ENCODE measurements at places on chromosomes 2 and 18. TPM values are rescaled to one million over a fixed set of nuclear protein-coding genes. Genes with fewer than 3 reads are reported as not detected.

Gene C1QL2
- not detected for polyA plus RNA-seq

Gene ASB18
- polyA plus RNA-seq = not detected

Gene GLI2
- polyA plus RNA-seq = 1.1 TPM

Gene ANKRD29
- polyA plus RNA-seq = 60.9 TPM

DNA sequence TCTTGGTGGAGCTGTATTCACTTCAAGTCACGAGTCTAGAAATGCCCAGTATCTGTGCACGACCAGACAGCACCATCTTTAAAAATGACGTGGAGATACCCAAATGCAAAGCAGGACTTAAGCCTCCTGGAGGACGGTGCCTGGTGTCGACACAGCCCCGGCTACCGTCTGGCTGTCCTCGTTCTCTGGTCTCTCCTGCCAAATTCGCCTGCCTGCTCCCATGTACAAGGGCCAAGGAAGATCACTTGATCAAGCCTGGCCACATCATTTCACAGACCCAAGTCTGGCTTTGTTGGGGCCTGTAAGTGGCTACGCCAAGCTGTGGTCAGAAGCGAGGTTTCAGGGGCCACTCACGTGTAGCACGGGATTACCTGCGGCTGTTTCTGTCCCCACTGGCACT lies 9.4 kb downstream of the ODC1 start:
- H3K4me1 ChIP-seq = peaks cover under 1% of the 10 kb centered on the region
- no peak overlapping the region for H3K27ac ChIP-seq
- H3K27me3 ChIP-seq = no peaks in the 10 kb centered on the region
- H3K36me3 ChIP-seq = peaks cover 24% of the 10 kb centered on the region

DNA sequence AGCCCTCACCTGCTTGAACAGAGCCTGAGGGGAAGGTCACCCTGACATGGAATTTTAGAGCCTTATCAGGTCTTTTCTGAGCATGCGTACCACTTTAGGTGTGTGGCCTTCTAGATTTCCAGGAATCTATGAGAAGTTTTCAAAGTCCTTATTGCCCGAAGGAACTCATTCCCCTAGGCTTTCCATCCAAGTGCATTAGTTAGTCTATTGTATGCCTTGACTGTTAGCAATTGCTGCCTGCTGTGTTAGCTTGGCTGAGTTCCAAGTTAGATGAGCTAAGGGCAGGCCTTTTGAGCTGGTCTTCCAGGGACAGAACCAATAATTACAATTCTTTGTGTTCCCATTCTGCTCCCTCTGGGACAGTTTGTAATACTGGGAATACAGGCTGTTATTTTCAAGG lies 30.8 kb upstream of the PUM2 start:
- no peak overlapping the region for H3K4me3 ChIP-seq
- DNase-seq = peak; percentile 80
- H3K36me3 ChIP-seq = no peaks in the 10 kb centered on the region
- no peak overlapping the region for H3K27ac ChIP-seq
- H3K4me1 ChIP-seq = no peaks in the 10 kb centered on the region

DNA sequence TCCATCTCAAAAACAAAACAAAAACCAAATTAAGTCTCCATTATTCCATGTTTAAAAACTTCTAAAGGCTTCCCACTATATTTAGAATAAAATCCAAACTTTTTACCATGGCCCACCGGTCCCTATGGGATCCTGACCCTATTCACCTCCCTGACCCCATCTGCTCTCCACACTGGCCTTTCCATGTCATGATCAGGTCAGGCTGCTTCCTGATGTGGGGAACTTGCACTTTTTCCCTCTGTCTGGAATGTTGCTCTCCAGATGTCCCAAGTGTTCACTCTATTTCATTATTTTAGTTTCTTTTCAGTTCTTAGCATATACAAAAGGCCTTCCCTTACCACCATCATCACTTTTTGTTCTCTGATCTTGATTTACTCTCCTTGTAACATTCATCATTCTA lies 7.5 kb upstream of the MTA3 start:
- no peak overlapping the region for H3K4me3 ChIP-seq
- peak; percentile 10 for DNase-seq
- H3K36me3 ChIP-seq = no peaks in the 10 kb centered on the region

- no peak for DNase-seq
- no peak overlapping the region for H3K27ac ChIP-seq
- no peaks in the 10 kb centered on the region for H3K27me3 ChIP-seq
- H3K4me3 ChIP-seq = no peak overlapping the region
- no peaks in the 10 kb centered on the region for H3K36me3 ChIP-seq
- no peaks in the 10 kb centered on the region for H3K4me1 ChIP-seq
These were observed 193.1 kb upstream of the CXCR4 start for GRCh38 chr2:136310797-136311603.

GRCh38 chr18:21194871-21195771 lies 46.9 kb upstream of the GREB1L start:
- H3K4me3 ChIP-seq = no peak overlapping the region
- H3K36me3 ChIP-seq = no peaks in the 10 kb centered on the region
- peak; percentile 76 for DNase-seq
- H3K4me1 ChIP-seq = no peaks in the 10 kb centered on the region
- H3K27ac ChIP-seq = no peak overlapping the region

DNA sequence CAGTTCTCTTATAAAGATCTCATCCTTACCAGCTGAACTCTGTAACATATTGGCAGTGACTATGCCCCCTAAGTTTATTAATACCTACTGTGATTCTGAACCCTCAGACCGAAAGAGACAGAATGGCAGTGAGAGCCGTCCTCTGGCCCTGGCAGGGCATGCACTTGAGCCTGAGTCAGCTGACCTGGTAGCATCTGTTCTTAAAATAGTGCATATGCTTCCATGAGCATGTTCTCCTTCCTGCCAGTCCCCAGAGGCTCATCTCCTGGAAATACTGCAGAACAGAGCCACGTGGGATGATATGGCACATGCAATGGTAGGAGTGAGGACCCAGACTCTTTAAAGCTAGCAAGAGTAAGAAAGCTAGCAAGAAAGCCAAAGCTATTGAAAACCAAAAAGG lies 59.0 kb downstream of the RASGRP3 start:
- no peak overlapping the region for H3K4me3 ChIP-seq
- H3K27ac ChIP-seq = peak overlapping the region; percentile 69
- no peaks in the 10 kb centered on the region for H3K4me1 ChIP-seq
- no peaks in the 10 kb centered on the region for H3K36me3 ChIP-seq

DNA sequence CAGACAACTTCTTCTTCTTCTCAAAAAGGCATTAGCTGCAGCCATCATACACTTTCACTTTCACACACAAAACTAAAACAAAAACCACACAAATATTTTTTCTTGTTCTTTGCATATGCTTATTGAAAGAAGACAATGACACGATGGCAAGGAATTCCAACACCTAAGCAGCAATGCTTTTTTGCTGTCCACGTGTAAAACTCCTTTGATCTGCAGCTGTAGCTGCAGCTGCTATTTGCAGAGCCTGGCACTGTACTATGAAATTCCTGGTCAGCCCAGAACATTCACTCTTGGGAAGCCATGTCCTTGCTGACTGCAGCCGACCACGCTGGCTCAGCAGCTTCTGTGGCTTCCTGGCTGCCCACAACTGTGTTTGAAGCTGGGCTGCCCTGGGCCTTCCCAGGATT lies 316.2 kb downstream of the CDH2 start:
- no peaks in the 10 kb centered on the region for H3K36me3 ChIP-seq
- H3K4me3 ChIP-seq = no peak overlapping the region
- no peaks in the 10 kb centered on the region for H3K4me1 ChIP-seq
- DNase-seq = peak; percentile 23

- DNase-seq = peak; percentile 70
- peak overlapping the region; percentile 65 for H3K27ac ChIP-seq
- H3K27me3 ChIP-seq = no peaks in the 10 kb centered on the region
- peaks cover 2% of the 10 kb centered on the region for H3K4me1 ChIP-seq
- H3K36me3 ChIP-seq = peaks cover 8% of the 10 kb centered on the region
These were observed 146.1 kb downstream of the HAUS1 start for GRCh38 chr18:46250084-46250811.

- H3K4me1 ChIP-seq = peaks cover 66% of the 10 kb centered on the region
- H3K4me3 ChIP-seq = no peak overlapping the region
- no peaks in the 10 kb centered on the region for H3K27me3 ChIP-seq
- peak overlapping the region; percentile 97 for H3K27ac ChIP-seq
- H3K36me3 ChIP-seq = peaks cover 23% of the 10 kb centered on the region
These were observed 100.9 kb downstream of the TNS1 start for GRCh38 chr2:217901835-217902378.

GRCh38 chr2:47043142-47043890 lies 111.8 kb downstream of the STPG4 start:
- H3K36me3 ChIP-seq = no peaks in the 10 kb centered on the region
- H3K27me3 ChIP-seq = no peaks in the 10 kb centered on the region
- H3K4me3 ChIP-seq = no peak overlapping the region
- H3K4me1 ChIP-seq = peaks cover 3% of the 10 kb centered on the region
- peak; percentile 40 for DNase-seq

- H3K36me3 ChIP-seq = no peaks in the 10 kb centered on the region
- peak; percentile 44 for DNase-seq
- no peak overlapping the region for H3K4me3 ChIP-seq
- H3K27ac ChIP-seq = no peak overlapping the region
- H3K27me3 ChIP-seq = no peaks in the 10 kb centered on the region
These were observed 82.6 kb downstream of the ASB1 start for GRCh38 chr2:238509151-238509835.

DNA sequence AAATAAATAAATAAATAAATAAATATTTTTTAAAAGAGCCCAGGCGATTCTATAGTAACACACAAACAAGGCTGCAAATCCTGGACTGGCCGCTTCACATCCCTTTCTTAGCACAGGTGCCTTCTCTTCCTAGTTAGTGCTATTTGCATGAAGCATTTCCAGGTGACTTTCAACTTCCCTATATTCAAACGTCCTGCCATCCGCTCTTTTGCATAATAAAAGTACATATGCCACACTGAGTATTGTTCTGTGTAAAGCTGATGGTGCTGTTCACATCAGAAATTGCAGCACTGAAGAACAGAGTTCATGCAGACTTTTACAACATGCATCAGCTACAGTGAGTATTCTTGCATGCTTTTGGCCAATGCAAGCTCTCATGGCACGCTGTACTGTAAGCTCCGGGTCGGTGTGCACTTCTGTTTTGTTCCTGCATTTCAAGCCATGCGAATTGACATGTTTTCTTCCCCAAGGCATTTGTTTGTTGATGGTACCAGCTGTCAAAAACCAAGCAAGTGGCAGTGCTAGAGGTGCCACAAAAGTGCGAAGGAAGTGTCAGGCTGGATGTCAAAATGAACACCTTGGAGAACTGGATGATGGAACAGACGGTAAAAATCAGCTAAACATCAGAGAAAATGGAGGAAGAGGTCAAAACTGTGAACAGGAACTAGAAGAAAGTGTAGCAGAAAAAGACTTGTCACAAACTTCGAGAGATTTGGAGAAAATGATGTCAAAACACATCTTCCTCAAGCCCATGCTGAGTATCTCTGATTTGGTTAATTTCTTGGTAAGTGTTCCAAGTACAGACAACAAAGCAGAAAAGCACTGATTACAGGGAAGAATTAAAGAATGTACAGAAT lies 25.5 kb upstream of the CEP68 start:
- H3K27ac ChIP-seq = no peak overlapping the region
- DNase-seq = no peak
- H3K4me1 ChIP-seq = no peaks in the 10 kb centered on the region

- no peak overlapping the region for H3K4me3 ChIP-seq
- H3K27me3 ChIP-seq = no peaks in the 10 kb centered on the region
- no peaks in the 10 kb centered on the region for H3K36me3 ChIP-seq
These were observed 193.1 kb upstream of the ARL4C start for GRCh38 chr2:234689911-234690379.

- no peaks in the 10 kb centered on the region for H3K36me3 ChIP-seq
- no peak overlapping the region for H3K27ac ChIP-seq
These were observed 68.0 kb downstream of the MAPK4 start for GRCh38 chr18:50627594-50628532.

DNA sequence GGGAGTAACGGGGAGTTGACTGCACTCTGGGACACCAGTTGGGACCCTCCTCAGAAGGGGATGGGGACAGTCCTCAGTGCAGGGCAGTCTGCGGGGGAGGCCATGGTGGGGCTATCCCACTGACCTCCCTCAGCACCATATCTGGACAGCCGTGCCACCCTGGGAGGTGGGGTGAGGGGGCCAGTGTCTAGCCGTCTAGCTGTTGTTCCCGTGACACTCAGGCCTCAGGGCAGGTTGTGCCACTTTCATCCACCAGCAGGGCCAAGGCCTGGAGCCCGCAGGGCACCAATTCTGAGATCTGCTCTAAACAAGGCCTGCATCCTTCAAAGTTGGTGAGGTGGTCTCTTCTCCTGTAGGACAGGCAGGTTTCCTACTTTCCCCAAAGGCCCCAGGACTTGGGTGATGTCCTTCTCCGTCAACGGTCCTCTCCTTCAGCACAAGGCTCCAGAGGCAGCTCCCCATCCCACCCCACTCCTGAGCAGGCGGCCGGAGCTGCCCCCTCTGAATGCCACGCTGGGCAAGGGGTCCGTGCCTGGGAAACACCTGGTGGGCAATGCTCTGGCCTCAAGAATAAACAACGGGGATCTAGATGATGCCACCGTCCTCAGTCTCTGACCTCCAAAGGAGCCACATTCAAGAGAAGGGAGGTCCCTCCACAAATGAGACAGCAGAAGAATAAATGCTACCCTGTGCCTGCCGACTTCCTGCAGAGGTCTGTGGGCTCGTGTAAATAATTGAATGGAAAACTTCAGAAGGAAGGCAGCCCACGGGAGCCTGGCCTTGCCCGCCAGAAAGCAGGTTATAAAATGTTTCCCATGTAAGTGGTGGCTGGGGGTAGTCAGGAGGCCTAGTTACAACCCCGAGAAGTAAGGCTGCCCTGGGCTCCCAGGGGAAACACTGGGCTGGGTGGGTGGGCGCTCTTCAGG lies 42.8 kb upstream of the PTMA start:
- no peaks in the 10 kb centered on the region for H3K27me3 ChIP-seq
- H3K4me3 ChIP-seq = no peak overlapping the region
- no peak for DNase-seq
- peak overlapping the region; percentile 100 for H3K27ac ChIP-seq
- no peaks in the 10 kb centered on the region for H3K36me3 ChIP-seq

DNA sequence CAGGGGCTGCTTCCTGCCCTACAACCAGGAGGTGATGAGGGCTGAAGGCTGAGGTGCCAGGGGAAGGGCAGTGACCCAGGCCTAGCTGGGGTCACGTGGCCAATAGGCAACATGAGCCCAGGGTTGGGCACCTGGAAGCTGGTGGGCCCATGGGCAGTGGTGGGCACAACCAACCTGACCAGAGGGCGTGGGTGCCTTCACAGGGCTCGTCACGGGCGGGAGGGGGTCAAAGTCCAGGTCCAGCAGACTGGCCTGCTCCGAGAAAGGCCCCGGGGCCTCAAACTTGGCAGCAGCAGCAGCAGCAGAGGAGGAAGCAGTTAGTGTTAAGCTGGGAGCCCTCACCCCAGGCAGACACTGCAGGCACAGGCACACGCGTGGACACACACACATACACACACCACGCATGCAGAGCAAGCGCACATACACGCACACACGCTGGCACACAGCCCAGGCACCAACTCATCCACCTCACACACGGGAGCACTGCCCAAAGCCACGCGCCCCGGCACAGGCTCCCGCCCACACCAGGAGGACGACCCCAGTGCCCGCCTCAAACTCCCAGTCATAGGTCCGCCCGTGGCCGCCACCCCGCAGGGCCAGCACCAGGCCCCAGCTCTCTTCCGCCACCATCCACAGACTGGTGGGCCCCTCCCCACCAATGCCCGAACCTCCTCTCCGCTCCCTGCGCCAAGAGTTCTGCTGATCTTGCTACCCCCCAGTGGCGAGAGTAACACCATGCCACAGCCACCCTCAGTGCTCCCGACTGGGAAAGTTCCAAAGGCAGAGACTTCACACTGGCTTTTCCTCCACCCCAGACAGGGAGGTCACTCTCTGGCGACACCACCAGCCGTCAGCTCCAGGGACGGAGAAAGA lies 53.0 kb downstream of the BIN1 start:
- no peak overlapping the region for H3K27ac ChIP-seq
- no peak overlapping the region for H3K4me3 ChIP-seq
- no peaks in the 10 kb centered on the region for H3K27me3 ChIP-seq
- H3K36me3 ChIP-seq = peaks cover 20% of the 10 kb centered on the region
- peaks cover 2% of the 10 kb centered on the region for H3K4me1 ChIP-seq

GRCh38 chr2:172373076-172373475 lies 54.3 kb upstream of the ITGA6 start:
- DNase-seq = no peak
- no peaks in the 10 kb centered on the region for H3K4me1 ChIP-seq
- no peaks in the 10 kb centered on the region for H3K27me3 ChIP-seq
- H3K4me3 ChIP-seq = no peak overlapping the region
